Mesothelial cell of epicardium (in vitro differentiated cells): ENCODE measurements at places on chromosomes 16 and 17. TPM values are rescaled to one million over a fixed set of nuclear protein-coding genes. Genes with fewer than 3 reads are reported as not detected.

SPNS3 gene
- total RNA-seq: not detected in 3 replicates

GRCh38 chr17:69724238-69724637 lies 309.7 kb downstream of the MAP2K6 start:
- DNase-seq: no peak

GRCh38 chr16:84563786-84564420 lies 54.0 kb downstream of the COTL1 start:
- DNase-seq: no peak

RAB37 gene
- total RNA-seq: 0.16 to 0.38 TPM (median 0.24 TPM) in 3 replicates

DNA sequence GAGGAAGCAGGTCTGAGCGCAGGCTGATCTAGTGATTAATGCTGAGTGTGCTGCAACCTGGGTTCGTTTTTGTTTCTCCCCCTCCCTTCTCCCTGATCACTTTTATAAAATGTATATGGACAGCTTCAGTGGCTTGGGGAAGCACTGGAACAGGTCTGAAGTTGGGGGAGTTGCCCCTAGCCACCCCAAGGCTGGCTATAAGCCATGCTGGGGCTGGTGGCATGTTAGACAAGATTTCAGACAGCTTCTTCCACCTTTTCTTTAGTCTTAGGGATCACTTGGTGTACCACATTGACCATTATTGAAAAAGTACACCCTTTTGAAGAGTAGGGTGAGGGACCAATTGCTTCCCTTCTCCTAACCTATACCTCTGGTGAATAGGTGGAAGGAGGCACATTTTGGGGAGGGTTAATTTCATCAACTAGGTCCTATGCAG lies 3.8 kb upstream of the VAC14 start:
- no peak for DNase-seq

HCRT gene
- not detected in 3 replicates for total RNA-seq

EFCAB5 gene
- total RNA-seq: 0.52 to 0.80 TPM (median 0.58 TPM) in 3 replicates

GRCh38 chr17:11871773-11872172 lies 125.5 kb downstream of the ZNF18 start:
- DNase-seq: no peak

- DNase-seq: no peak
Measured at GRCh38 chr17:3474212-3474611, 1.6 kb upstream of the ASPA start.

- DNase-seq: no peak
Measured at GRCh38 chr17:58136669-58137279, 11.4 kb upstream of the OR4D1 start.

DNA sequence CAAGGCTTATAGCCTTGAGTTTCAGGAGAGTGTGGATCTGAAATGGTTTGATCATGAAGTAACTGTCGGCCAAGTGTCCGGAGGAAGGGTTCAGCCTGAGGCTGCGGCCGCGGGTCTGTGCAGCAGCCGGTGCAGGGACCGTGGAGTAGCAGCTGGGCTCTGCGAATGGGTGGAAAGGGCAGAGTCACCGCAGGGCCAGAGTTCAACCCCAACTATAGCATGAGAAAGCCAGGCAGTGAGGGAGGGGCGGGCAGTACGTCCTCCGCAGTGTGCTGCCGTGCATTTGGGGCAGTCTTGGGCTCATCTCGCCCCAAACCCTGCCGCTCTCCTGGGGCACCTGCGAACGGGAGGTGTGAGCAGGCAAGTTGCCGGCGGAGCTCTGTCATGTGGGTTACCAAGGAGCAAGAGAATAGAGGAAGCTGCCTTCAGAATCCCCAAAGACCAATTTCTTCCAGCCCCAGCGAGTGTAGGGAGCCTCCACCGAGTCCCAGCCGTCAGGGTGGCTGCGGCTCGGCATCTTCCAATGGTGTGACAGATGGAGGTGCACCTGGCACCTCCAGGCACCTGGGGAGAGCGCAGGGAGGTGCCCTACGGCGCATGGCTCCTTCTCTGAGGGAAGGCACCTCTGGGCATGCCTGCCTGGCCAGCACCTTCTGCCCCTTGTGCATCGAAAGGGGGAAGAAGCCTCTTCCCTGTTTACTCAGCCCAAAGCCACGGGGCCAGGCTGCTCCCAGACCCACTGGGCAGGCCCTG lies 87.3 kb downstream of the RPA1 start:
- no peak for DNase-seq

- DNase-seq: no peak
Measured at GRCh38 chr17:77549726-77550366, 408.7 kb upstream of the TNRC6C start.

DNA sequence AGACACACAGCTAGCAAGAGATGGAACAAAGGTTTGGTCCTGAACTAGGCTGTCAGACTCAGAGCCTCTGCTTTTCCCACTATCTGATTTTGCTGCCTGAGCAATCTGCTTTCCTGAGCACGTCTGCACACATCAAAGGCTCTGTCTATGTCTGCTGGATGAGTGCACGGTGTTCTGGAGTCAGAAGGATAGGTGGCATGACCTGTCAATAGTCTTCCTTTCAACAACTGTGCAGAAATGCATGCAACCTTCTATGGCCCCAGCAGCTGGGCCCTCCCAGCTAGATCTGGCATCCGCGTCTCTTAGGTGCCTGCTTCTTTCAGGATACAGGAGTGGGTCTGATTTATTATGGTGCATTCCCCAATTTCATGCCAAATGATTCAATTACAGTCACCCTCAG lies 138.3 kb downstream of the UTP18 start:
- no peak for DNase-seq

PRM2 gene
- total RNA-seq: not detected in 3 replicates

DNA sequence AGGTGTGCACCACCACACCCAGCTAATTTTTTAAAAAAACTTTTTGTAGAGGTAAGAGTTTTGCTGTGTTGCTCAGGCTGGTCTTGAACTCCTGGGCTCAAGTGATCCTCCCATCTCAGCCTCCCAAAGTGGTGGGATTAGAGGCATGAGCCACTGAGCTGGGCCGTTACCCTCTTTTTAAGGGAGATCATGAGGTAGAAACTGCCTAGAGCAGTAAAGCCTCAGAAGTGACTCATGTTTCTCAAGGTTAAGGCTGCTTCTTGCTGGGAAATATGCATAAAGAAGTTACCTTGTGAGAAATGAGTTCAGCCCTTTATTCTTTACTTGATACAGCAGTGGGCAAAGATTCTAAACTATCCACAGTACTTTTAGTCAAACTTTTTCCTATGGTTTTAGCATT lies 38.2 kb downstream of the GRB2 start:
- no peak for DNase-seq

- DNase-seq: no peak
Measured at GRCh38 chr16:9977333-9977897, 204.8 kb downstream of the GRIN2A start.
